ENCODE measurements at places on chromosomes 5 and 9. TPM values are rescaled to one million over a fixed set of nuclear protein-coding genes. Genes with fewer than 3 reads are reported as not detected.

- DNase-seq, result no peak
Measured at GRCh38 chr5:58410441-58410840, 49.4 kb downstream of the PLK2 start.

DNA sequence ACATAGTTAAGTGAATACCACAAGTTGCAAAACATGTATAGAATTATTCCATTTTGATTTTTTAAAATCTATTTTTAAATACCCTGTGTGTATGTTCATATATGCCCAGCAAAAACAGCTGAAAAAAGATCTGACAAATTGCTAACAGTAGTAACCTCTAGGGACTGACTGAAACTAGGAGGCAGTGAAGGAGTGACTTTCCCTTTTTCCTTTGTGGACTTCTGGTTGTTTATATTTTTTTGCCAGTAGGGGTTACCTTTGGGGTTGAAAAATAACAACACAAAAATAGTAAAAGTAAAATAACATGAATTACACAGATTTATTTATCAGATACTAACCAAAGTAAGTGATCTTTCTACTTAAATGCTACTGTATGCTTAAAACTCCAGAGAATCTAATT, 2.9 kb downstream of the MEGF9 start:
- DNase-seq, result no peak

- no peak for DNase-seq
Measured at GRCh38 chr5:4548341-4548740, 591.8 kb upstream of the ADAMTS16 start.

- no peak for DNase-seq
Measured at GRCh38 chr5:94698197-94698596, 79.7 kb downstream of the SLF1 start.

DNA sequence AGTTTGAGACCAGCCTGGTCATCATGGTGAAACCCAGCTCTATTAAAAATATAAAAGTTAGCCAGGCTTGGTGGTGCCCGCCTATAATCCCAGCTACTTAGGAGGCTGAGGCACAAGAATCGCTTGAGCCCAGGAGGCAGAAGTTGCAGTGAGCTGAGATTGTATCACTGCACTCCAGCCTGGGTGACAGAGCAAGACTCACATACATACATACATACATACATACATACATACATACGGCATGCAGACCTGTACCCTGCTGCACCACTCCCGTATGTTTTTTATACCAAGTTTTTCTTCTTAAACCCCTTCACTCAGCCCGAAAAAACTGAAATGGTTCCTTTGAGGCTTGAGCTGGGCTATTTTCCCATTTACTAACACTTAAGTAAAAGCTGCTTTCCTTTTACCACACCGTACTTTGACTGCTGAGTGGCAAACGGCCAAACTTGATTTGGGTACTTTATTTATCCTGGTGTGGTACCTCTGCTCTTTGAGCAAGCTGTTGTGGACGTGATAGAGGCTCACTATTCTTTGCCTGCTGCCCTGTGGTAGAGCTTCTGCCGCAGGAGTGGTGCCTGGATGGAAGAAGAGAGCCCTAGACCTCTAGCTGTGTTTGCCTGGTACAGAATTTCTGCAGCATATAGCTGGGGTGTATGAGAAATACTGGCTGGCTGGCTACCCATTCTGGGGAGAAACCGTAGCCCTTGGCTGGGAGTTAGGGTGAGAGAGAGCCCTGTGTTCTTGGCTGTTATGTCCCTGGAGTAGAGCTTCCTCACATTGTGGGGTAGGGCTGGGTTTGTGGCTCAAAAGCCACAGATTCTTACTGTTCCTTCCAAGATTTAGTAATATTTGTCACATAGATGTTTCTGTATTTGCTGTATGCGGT, 19.4 kb downstream of the IPO11 start:
- no peak for DNase-seq

Gene GMCL2
- 0.06 TPM for polyA plus RNA-seq

DNA sequence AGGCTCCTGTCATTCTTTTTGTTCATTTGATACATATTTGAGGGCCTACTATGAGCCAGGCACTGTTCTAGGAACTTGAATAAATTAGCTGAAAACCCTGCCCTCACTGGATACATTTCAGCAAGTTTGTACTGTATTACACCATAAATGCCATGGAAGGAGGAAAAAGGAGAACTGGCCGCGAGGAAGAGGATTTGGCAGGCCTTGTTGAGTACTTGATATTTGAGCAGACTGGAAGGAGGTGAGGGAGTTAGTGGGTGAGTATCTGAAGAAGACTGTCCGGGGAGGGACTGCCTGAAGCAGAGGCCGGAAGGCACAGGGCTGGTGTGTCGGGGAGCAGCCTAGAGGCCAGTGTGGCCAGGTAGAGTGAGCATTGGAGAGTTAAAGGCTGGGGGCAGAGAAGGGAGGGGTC, 4.5 kb downstream of the SNX30 start:
- no peak for DNase-seq

DNA sequence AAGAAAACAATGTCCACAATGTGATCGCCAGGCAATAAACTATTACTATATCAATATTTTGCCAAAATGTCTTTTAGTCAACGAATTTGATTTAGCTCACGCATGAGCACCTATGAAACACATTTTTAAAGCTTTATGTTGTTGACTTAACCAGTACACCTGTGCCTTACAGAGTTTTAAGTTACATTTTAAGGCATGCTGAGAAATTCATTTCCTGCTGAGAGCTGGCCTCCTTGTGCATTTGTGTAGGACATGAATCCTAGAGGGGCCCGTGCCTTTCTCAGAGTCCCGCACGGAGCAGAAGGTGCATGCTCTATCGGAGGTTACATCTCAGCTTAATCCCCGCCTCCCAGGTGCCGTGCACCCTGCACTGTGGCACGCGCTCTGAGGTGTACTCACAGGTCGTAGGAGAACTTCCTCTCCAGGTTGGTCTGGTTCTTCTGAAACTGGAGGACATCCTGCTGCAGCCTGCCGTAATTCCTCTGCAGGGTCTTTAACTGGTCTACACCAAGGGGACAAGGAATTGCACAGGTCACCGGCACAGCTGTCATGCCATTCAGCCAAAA, 53.2 kb downstream of the GOLM1 start:
- no peak for DNase-seq

Gene SLC23A1
- polyA plus RNA-seq, result 17.0 TPM

Gene CARD9
- 2.7 TPM for polyA plus RNA-seq

Gene C7
- 241 TPM for polyA plus RNA-seq

- DNase-seq, result no peak
Measured at GRCh38 chr9:5999443-6000101, 15.9 kb downstream of the RANBP6 start.

- DNase-seq, result no peak
Measured at GRCh38 chr9:121812159-121812735, 160.8 kb downstream of the DAB2IP start.

Gene PKD2L2
- polyA plus RNA-seq, result 0.46 TPM

DNA sequence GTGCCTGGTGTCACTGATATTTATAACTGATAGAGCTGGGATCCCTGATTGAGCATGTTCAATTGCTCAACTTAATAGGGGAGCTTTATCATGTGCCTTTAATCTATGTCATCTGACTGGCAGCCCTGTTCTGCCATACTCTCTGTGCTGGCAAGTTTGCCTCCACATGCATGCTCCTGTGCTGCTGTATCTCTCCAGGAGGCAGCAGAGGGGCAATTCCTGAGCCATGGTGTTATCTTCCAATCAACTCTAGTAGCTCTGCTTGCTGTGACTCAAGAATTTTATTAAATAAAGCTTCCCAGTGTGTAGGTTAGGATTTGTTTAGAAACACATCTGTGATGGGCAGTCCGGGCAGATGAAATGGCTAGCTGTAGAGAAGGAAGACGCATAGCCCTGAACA, 642.0 kb downstream of the KIF4B start:
- DNase-seq, result no peak
